ENCODE measurements at places on chromosomes 12 and 14.

- DNase-seq: no peak
These were observed 3.3 kb upstream of the ATG101 start for GRCh38 chr12:52066346-52067080.

DNA sequence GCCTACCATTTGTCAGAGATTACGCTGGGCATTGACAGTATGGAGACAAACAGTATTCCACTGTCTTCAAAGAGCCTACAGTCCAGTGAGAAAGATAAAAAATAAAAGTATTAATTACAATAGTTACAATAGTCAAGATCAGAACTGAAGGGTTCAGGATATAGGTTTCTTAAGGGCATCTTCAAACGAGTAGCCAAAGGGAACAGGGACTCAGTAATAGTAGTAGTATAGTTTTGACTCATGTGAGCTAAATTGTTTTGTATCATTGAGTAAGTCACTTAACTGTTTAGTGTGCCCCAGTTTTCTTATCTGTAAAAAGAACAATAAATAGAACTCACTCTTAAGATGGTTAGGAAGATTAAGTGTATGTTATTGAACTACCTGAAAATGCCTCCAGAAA is 123.6 kb downstream of the METTL25 start:
- no peak for DNase-seq

DNA sequence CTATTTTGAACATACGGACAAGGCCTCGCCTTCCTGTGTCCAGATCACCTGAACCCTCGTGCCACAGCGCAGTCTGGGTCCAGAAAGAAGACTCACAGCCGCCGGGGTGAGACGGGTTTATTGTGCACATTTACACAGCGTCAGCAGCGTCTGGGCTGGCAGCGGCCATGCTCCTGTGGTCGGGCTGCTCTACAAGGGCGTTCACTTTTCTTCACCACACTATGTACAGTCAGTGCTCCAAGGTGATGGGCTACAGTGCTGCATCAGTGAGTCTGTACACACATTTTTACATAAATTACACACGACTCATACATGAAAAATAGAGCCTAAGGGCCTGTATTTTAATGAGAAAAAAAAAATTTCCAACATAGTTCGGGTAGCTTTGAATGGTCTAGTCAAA is 18.0 kb downstream of the ZFYVE21 start:
- DNase-seq: no peak

GRCh38 chr12:26767865-26768264 is 65.1 kb downstream of the ITPR2 start:
- DNase-seq: no peak

- DNase-seq: no peak
These were observed 183.6 kb upstream of the CCND2 start for GRCh38 chr12:4089956-4090355.

- no peak for DNase-seq
These were observed 30.4 kb upstream of the BEGAIN start for GRCh38 chr14:100617410-100618317.

- no peak for DNase-seq
These were observed 34.5 kb downstream of the SCARB1 start for GRCh38 chr12:124829008-124829707.

- no peak for DNase-seq
These were observed 12.4 kb downstream of the NGB start for GRCh38 chr14:77258566-77258965.

- no peak for DNase-seq
These were observed 185.3 kb upstream of the BCL2L14 start for GRCh38 chr12:11885261-11886038.

GRCh38 chr14:71396050-71396677 is 488.9 kb downstream of the PCNX1 start:
- no peak for DNase-seq

GRCh38 chr12:80262771-80263170 is 163.4 kb downstream of the OTOGL start:
- no peak for DNase-seq

DNA sequence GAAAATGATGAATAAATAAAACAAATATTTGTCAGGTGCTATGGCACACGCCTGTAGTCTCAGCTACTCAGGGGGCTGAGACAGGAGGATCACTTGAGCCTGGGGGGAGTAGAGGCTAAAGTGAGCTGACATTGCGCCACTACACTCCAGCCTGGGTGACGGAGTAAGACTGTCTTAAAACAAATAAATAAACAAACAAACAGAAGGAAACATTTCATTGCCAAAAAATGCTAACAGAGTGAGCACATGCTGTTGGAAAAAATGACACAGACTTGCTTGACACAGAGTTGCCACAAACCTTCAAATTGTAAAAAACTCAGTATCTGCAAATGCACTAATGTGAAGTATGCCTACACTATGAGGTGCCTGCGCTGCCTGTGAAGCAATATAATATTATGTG is 50.8 kb upstream of the AP4S1 start:
- DNase-seq: no peak

DNA sequence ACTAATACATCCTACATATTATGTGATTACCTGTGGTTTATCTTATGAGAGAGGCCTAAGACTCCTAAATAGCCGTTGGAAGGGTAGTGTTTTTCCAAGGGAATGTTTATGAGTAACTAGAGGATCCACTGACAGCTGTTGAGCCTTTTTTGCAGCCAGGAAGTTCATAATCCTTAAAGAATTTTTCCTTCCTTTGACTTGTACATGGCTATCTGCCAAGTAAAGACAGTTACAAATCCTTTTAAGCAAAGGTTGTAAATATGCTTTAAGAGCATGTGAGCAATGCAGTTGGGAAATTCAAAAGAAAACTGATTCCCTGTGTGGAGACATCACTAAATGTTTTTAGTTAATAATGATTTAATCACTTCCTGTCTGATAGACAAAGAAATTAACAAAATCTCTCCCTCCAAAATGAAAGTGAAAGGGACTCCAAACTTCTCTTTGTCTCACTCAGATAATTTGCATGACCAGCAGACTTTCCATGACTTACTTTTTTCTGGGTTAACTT is 333.8 kb downstream of the PDZRN4 start:
- no peak for DNase-seq

DNA sequence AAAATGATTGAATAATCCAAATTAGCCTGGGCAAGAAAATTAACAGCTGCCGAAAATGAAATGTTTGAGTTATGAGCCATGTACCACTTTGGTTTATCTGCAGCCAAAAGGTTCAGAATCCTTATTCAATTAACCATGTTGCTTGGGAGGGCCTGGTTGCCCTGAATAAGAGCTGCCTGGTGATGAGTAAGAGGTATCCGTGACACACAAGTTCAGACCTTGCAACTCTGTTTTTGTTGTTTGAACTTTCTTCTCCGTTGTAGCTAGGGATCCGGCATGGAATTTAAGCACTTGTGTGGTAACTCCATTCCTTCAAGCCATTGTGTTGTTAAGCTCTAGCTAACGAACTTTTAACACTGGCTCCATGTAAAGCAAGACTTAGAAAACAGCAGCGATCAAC is 35.7 kb downstream of the FOXA1 start:
- no peak for DNase-seq

Data from stimulated activated CD4-positive, alpha-beta T cell treated with anti-CD3 and anti-CD28 coated beads, TNF-alpha, amount 100 ng/mL, for 1 hour (primary cell).